ENCODE measurements at places on chromosomes 1 and 21. TPM values are rescaled to one million over a fixed set of nuclear protein-coding genes. Genes with fewer than 3 reads are reported as not detected.

GRCh38 chr1:61101536-61101935 is 19.2 kb downstream of the NFIA start:
- DNase-seq, result peak; percentile 8

DNA sequence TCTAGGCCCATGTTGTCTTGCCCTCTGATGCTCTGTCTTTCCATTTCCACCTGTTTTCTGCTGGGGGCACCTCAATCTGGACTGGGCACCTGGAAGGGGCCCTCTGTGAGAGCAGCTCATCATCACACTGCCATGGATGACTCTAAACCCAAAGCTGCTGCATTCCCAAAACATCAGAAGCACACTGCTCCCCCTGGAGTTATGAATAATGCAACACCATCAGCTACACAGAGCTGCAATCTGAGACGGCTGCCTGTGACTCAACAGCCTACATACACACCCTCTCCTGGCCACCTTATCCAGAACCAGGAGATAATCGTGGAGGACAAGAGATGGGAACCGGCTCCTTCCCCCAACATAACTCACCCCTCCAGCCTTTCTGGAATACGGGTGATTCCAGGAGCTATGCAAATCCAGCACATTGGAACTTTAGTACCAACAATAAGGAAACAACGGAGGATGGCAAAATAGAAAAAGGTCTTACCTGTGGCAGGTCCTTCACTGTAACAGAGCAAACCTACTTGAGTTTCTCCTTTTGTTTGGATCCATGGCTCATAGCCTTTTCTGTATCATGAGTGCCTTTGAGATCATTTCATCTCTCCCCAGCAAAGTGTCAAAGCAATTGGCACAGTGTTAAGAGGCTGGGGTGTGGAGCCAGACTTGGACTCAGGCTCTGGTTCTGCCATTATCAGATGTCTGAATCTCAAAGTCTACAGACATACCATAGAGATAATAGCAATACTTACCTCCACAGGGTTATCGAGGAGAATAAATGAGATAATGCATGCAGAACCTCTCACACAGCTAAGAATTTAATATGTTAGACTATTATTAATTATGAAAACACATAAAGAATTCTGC is 29.3 kb downstream of the AK2 start:
- peak; percentile 21 for DNase-seq

- peak; percentile 23 for DNase-seq
Measured at GRCh38 chr1:247402120-247402675, 13.8 kb upstream of the NLRP3 start.

DNA sequence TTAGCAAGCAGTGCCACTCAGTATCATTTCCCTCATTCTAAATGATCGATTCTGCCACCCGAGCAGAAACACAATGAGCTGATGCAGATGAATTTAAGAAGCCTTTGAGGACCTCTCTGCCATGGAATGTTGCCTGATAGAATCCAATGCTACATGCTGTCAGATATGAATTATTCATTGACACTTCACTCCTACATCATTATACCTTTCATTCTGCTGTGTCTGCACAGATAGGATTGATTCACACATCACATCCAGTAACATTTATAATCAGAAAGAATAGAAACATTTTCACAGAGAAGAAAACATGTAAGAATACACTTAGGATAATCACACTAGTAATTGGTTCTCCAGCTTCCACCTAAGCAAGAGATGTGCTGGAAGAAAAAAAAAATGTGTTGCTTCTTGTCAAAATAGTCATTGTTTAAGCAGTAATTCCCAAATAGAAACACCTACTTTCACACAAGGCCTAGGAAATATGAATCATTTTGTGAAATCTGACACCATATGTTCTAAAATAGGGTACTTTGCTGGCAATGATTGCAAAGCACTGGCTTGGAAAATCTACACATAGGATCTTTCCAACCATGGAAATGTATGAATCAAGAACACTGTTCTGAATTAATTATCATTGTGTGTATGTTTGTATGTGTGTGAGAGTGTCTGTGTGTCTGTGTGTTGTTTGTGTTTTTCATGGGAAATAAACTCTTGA is 110.1 kb downstream of the GRIK1 start:
- no peak for DNase-seq

- DNase-seq, result peak; percentile 81
Measured at GRCh38 chr1:156115514-156116374, 1.2 kb downstream of the LMNA start.

GRCh38 chr1:221035662-221036153 is 156.5 kb downstream of the HLX start:
- peak; percentile 8 for DNase-seq

GRCh38 chr1:214439352-214440119 is 111.9 kb downstream of the PTPN14 start:
- DNase-seq, result peak; percentile 59

GRCh38 chr21:31974454-31974985 is 101.7 kb downstream of the HUNK start:
- DNase-seq, result peak; percentile 36

GRCh38 chr1:89608319-89608983 is 24.5 kb upstream of the LRRC8C start:
- DNase-seq, result no peak

DNA sequence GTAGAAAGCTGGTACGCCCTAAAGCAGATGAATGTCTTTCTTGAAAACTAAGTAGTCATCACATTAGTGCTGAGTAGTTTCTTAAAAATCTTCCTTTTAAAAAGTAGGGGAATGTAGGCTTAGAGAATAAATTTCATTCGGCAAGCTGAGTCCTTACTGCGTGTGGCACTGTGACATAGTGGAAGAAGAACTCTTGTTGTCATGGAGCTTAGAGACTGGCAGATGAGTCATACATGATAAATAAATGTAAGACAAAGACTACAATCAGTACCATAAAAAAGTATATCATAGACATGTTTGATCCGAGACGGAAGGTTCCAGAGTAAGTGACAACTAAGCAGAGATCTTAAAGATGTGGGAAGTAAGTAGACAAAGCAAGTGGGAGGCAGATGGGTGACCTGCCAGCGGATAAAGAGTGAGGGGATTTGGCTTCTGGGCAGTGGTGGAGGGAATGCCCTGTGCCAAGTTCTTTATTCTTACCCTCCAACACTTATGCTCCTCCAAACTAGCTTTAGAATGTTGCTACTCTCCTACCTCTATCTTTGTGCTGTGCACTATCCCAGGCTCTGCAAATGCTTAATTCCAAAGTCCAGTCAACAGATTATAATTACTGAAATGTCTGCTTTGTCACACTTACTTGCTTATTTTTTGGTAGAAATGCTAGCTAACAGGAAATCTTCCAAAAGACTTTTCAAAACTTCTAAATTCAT is 608.5 kb upstream of the USP24 start:
- no peak for DNase-seq

- DNase-seq, result no peak
Measured at GRCh38 chr1:39960431-39960958, 5.5 kb downstream of the MFSD2A start.

DNA sequence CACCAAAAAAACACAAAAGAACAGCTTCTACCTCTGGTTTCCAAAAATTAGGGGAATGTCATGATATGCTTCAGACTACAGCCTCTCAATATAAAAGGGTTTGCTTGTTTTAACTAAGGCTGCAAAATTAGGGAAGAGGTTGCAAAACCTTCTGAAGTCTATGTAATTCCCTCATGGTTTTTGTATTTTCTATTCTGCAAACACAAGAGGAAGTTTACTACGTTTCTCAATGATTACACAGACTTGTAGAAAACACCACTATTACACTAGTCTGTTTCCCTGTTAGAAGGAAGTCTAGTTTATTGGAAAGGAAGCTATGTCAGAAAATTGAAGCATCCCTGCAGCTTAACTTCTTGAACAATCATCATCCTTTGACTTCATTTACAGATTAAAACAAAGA is 229.7 kb upstream of the FMN2 start:
- no peak for DNase-seq

DNA sequence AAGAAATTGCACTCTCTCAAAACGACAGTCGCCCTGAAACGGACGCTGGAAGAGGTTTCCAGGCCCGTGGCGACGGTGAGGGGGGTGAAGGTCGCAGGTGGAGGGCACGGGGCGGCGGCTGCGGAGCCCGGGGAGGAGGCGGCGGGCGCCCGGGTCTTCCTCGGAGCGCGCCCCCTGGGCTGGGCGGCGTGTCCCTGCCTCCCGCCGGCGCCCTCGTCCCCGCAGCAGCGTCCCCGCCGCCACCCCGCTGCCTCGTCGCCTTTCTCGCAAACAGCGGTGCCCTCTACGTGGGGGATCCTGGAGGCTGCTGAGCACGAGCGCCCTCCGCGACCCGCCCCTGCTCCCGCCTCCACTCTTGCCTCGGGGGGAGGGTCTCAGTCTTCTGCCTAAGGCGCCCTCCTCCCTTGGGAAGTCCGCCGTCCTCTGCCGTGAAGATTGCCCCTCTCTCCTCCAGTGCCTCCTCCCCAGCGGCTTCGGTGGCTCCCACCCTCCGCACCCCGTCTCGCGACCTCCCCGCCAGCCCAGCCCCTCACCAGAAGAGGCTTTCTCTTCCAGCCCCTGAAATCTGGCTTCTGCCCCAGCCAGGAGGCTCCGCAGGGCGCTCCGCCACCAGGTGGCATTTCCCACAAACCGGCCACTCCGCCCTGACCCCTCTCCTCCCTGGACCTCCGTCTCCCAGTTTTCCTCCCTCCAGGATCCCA is 227.4 kb downstream of the SDCCAG8 start:
- peak; percentile 70 for DNase-seq

- no peak for DNase-seq
Measured at GRCh38 chr1:8578132-8578877, 239.1 kb downstream of the RERE start.

DNA sequence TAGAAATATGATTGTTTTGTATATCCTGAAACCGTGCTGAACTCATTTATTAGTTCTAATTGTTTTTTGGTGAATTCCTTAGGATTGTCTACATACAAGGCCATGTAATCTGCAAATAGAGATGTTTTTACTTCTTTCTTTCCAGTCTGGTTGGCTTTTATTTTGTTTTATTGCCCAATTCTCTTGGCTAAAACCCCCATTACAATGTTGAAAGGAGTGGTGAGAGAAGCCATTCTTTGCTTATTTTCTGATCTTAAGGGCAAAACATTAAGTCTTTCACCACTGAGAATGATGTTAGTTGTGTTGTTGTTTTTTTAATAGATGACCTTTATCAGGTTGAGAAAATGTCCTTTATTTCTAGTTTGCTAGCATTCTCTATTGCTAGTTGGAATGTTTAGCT is 157.3 kb downstream of the NTMT2 start:
- DNase-seq, result no peak

DNA sequence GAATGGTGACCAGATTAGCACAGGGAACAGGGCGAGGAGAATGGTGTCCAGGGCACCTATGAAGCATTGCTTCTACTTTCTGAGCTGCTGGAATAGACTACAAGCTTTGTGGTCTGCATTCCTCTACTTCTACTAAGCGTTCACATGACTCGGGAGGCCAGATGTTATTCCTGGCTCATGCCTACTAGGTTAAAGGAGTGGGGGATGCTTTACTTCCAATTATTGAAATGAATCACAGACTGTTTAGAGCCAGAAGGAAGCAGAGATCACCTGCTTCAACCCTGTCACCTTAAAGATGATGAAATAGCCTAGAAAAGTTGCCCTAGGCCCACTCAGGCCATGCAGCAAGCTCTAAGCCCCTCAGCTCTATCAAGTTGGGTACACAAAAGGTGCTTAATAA is 633.5 kb downstream of the KIF26B start:
- DNase-seq, result no peak

- no peak for DNase-seq
Measured at GRCh38 chr1:116471241-116471640, 98.2 kb downstream of the ATP1A1 start.

- DNase-seq, result no peak
Measured at GRCh38 chr1:23727362-23727811, 15.9 kb upstream of the ELOA start.

GRCh38 chr1:200115532-200115931 is 88.0 kb downstream of the NR5A2 start:
- no peak for DNase-seq

- no peak for DNase-seq
Measured at GRCh38 chr1:53585129-53585528, 125.9 kb downstream of the DMRTB1 start.

- DNase-seq, result no peak
Measured at GRCh38 chr1:32474954-32475353, 10.1 kb downstream of the ZBTB8B start.

GRCh38 chr1:167033646-167034045 is 44.6 kb downstream of the MAEL start:
- DNase-seq, result no peak

- DNase-seq, result no peak
Measured at GRCh38 chr1:2270260-2271100, 42.4 kb downstream of the SKI start.

- no peak for DNase-seq
Measured at GRCh38 chr1:204769997-204770396, 84.5 kb upstream of the LRRN2 start.

- DNase-seq, result no peak
Measured at GRCh38 chr1:57265104-57265503, 158.8 kb downstream of the DAB1 start.

- DNase-seq, result peak; percentile 90
Measured at GRCh38 chr1:27391511-27392095, 819 bp upstream of the GPR3 start.

DNA sequence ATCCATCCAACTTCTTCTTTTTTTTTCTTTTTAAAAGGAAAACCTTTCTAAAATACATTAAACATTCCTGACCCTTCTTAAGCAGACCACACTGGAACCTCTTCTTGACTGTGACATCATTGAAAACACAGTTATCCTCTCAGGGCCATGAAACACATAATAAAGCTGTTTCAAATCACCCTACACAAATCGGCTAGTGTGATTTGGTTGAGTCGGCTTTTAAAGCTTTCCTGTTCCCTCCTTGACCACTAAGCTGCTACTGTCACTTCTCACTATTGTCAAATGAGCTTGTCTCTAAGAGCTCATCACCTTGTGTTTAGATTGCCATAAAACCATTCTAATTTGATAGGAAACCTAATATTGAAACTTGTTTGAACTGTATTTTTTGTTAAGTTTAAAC is 5.9 kb downstream of the USP24 start:
- peak; percentile 42 for DNase-seq

- no peak for DNase-seq
Measured at GRCh38 chr21:42760361-42760950, 107.0 kb downstream of the PDE9A start.

The C1orf87 gene
- total RNA-seq, result 0.07 TPM

The NCAM2 gene
- 0.83 TPM for total RNA-seq

The VPS13D gene
- 34.7 TPM for total RNA-seq

The NCF2 gene
- total RNA-seq, result not detected

The FHAD1 gene
- total RNA-seq, result 1.9 TPM

The KCNH1 gene
- 0.19 TPM for total RNA-seq

The STYXL2 gene
- total RNA-seq, result 0.17 TPM

The ACADM gene
- 35.3 TPM for total RNA-seq

The HSPA6 gene
- not detected for total RNA-seq

The AMY1A gene
- total RNA-seq, result not detected

The ELF3 gene
- 13.0 TPM for total RNA-seq

The ZCCHC17 gene
- total RNA-seq, result 43.7 TPM

Measured in GM23338 (cell line).